Stimulated activated CD4-positive, alpha-beta T cell treated with anti-CD3 and anti-CD28 coated beads, Interleukin-12 subunit alpha, Interleukin-12 subunit beta, amount 100 ng/mL, for 48 hours (primary cell): ENCODE measurements at places on chromosomes 2 and 18.

DNA sequence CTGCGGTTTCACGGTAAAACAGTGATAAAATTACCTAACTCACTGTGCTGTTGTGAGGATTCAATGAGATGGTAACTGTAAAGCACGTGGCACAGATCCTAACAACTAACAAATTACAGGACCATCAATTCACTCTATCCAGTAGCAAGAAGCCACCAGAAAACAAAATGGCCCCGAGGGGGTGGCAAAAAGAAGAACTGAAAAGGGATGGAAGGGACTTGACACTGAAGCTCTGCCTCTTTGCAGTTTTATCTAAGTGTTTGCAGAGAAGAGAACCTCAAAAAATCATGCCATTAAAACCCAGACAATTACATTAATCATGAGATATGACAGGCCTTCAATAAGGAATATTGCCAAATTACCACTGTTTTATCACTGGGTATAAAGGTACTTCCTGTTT is 46.7 kb downstream of the IRS1 start:
- DNase-seq: no peak

- DNase-seq: no peak
Measured at GRCh38 chr2:69213201-69213600, 173.8 kb downstream of the GFPT1 start.

DNA sequence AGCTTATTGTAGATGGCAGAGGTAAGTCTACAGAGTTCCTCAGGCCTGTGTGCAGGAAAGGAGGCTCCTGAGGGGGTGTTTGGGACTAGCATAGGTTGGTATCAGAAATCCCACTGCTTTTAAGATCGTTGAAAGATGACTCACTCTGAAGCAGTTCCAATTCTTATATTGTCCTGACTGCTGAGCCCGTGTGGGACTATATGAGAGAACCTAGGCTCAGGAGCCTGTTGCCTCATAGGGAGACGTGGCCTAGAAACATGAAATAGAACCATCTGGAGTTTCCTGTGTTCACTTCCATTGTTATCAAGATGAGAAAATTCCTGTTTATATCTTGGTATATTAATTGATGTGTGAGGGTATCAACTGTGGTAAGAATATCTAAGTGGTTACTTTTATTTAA is 5.7 kb downstream of the CCT7 start:
- no peak for DNase-seq

DNA sequence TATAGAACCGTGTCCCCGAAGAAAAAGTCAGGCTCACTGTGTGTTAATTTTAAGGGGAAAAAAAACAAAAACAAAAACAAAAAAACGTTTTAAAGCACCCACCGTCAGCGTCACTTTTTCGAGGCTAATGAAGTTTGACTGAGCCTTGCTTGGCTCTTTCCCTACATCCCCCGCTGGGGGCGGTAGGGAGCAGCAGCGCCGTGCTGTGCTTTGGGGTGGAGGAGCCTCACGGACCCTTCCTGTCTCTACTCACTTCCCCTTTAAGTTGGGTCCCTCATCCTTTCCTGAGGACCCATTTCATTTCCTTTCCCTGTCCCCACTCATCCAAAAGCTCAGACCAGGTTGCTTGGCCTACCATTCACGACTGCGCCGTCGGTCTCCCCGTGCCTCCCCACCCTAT is 82.8 kb upstream of the RPL31 start:
- no peak for DNase-seq

DNA sequence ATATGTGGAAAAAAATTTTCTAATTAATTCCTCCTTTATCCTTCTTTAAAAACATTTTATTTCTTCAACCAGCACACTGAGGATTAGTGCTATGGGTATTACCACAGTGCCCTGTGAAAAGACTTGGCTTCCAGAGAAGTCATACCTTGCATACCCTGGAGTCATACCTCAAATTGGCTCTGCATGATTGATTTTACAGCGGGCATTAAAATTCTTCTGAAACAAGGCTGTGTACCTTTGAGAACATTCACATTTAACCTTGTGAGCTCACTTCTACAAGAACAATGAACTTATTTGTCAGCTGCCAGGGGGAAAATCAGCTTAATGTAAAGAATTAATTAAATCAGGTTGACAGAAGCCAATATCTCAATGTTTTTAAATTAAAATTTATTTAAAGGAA is 44.6 kb downstream of the SLC35F5 start:
- no peak for DNase-seq

GRCh38 chr2:112121682-112122254 is 16.4 kb upstream of the FBLN7 start:
- peak; percentile 46 for DNase-seq

GRCh38 chr2:47297767-47298425 is 105.1 kb upstream of the MSH2 start:
- DNase-seq: no peak

DNA sequence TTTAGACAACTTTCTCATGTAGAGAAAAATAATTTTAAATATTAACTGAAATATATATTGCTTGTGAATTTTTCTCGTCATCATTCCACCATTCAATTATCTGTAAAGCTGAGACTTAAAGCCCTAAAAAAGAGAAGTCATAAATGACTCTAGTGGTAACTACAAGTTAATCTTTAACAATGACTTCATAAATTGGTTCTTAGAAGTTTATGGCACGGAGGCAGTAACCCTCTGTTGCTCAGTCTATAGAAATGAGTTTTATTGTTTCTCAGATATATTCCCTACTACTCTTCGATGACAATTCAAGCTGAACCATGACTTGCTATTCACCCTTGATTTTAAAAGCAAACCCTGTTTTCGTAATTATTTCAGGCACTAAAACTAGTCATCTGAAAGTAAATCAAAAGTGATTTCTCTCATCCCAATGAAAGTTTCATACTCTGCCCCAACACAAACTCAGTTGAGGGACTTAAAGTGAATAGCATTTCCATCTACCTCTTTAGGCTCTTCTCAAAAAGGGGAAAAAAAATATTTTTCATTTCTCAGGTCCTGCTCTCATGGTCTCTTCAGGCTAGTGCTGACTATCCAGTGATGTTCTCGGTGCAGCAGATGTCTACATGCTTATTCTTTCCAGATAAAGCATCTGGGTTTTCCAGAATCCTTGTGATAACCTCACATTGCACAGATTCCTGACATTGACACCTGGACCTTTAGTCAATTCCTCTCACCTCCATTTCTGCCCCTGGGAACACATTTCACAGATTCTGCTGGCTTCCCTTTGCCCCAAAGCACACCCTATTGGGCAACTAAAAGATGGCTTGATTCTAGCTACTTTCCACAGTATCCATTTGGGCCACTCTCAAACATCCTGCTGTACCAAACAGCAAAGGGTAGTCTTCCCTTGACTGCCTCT is 207.8 kb upstream of the LRATD1 start:
- DNase-seq: no peak

- DNase-seq: no peak
Measured at GRCh38 chr18:51480407-51481261, 283.2 kb upstream of the MEX3C start.

DNA sequence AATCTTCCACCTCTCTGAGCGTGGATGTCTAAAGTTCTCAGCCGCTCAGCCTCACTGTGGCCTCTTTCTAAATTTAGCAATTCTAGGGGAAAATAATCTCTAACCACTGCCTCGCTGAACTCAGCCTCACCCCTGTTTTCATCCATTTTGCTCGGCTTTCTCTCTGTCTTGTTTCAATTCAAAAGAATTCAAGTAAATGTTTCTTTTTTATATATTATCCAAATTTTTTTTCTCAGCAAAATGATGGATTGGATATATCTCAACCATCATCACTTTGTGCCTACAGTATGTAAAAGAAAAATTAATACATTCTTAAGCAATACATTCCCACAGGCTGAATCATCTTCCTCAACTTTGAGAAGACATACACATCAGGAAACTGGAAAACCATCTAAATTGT is 24.0 kb upstream of the GALNT5 start:
- DNase-seq: no peak

GRCh38 chr2:3756306-3756705 is 52.9 kb downstream of the DCDC2C start:
- no peak for DNase-seq

- no peak for DNase-seq
Measured at GRCh38 chr2:200943527-200944105, 19.8 kb downstream of the ORC2 start.

DNA sequence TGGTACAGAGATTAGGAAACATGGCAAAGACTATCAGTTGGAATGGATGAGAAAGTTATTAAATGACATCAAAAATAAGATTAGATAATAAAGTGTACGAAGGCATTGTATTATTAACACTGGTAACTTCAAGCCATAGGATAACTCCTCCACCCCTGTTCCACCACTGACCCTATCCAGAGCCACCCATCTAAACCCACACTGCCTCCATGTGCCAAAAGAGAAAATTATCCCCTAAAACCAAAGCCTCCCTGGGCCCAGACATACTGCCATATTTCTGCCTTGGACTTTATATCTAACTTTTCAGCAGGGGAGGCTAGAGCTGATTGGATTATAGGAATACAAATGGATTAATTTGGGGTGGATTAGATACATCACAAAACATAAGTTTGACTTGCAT is 443.7 kb downstream of the BCL11A start:
- DNase-seq: no peak

DNA sequence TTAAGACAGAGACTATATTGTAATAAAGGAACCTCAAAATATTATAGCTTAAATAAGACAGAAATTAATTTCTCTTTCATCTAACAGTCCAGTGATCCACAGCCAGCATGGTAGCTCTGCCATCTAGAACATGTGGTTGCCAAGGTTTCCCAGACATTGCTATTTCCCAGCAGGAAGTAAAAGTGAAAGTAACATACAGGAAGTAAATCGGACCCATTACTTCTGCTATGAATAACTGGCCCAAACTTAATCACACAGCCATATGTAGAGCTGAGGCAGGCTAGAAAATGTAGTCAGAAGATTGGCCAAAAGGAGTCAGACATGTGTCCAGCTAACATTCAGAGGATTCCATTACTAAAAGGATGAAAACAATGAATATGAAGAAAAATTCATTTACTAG is 71.0 kb downstream of the NOL4 start:
- no peak for DNase-seq

- no peak for DNase-seq
Measured at GRCh38 chr2:189440644-189440946, 679 bp upstream of the WDR75 start.

DNA sequence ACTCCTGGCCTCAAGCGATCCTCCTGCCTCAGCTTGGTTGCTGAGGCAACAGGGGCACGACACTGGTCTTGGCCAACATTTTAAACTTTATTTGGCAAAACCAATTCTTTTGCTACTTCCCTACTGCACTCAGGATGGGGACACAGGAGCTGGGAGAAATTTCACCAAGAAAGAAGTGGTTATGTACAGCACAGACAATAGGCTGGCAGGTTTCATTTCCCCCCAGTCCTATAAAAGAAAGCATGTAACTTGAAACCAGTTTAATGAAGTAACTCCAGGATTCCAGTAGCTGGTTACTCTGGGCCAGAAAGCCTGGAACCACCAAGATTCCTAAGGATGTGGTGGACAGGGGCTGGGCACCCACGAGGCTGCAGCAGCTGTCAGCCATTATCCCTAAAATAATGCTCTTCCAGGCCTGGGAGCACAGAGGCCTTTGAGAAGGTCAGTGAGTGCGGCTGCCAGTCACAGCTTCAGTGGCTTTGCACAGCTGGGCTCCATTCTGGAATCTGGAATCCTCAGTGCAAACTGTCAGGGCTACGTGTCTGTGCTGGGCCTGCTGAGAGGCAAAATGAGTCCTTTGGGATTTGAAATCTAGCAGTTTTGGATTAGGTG is 142.3 kb upstream of the ITGA6 start:
- no peak for DNase-seq

DNA sequence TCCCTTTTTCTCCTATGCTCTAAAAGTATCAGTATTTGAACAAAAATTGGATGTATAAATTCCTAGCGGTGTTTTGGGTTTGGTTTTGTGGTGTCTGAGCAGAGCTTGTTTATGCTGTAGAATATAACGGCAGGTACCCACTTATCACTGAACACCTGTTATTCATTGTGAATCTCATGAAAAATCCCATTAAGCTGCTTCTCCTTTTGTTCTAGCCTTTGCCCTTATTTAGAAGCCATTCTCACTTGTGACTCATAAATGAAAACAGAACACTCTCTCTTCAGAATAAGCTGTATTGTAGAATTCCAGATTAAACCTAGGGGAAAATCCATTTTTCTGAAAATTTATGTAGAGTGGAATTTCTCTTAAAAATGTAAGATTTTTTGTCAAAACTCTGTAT is 104.0 kb downstream of the PRPF40A start:
- no peak for DNase-seq

DNA sequence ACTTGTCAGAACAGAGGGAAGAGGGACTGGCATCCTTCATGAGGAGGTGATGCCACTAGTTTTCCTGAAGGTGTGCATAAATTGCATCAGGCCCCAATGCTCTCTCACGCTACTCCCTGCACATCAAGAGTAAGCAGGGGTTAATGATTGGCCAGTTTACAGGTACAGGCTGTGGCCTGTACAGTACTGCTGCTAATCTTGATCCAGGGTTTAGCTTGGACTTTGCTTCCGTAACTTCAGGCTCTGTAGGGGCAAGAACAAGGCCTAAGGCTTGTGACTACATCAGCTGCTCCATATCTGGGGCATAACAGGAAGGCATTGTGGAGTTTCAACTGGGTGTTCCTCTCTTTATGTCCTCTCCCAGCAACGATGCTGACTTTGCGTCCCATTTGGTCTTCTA is 96.8 kb upstream of the FZD7 start:
- no peak for DNase-seq

DNA sequence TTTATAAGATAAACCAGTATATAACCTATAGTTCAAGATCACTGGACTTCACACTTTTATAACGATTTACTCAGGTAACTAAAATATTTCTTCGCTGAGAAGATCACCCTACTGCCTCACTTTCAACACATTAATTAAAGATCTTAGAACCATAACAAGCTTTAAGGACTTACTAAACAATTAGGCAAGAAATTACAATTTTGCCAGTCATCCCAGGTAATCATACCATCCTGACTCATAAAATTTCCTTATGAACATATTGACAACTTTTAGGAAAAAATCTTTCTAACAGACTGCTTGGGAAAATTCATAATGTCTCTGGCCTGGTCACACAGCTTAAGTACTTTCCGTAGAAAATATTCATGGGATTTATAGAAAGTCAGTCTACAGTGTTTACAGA is 223.2 kb downstream of the NRXN1 start:
- no peak for DNase-seq

DNA sequence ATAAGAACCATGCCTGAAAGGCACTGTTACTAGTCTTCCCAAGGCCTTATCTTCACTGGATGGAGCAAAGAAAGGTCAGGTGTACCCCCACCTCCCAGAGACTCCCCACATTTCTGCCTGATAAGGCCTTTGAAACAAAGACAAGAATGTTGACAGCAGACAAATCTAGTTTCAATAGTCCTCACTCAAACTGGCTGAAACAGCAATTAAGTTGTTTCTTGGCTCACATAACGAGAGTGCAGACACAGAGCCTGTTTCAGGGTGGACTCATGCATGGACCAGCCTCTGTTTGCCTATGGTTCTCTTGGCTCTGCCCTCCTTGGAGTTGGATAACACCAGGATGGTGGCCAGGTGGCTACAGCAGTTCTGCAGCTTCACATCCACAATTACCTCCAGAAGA is 7.5 kb upstream of the CFAP221 start:
- DNase-seq: no peak
